Eye (tissue), 1 donor: ENCODE measurements at places on chromosomes 7 and 10.

- no peak for DNase-seq
These were observed 64.4 kb upstream of the LEP start for GRCh38 chr7:128176696-128177095.

- DNase-seq, result no peak
These were observed 67.8 kb downstream of the NAMPT start for GRCh38 chr7:106216923-106217542.

DNA sequence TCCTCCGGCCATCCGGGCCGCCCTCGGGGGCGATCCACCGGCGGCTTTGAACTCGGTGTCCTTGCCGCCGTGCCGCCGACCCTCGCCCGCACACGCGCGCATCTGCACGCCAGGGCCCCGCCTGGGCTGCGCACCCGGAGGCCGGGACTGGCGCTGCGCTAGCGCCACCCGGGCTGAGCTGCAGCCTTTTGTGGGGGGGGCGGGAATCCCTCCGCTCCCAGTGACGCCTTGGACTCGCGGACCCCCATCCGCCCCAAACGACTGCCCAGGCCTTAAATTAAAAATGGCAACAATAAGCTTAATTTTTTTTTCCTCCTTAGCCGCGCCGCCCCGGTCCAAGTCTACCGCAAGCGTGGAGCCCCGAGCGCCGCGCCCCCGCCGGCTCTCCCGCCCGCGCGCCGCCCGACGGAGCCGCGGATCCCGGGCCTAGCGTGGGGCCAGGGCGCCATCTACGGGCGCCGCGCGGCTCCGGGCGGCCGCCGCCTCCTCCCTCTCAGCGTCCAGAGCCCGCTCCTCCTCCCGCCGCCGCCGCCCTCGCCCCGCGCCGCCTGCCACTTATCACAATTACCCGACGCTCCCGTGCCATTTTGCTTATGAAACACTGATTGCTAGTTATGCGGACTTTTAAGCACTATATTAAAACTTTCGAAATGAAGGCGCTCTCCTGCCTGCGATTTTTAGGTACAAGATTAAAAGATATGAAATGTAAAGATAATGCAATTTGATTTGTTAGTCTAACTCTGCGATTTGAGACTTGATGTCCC lies 7.5 kb upstream of the EBF3 start:
- DNase-seq, result peak; percentile 91

DNA sequence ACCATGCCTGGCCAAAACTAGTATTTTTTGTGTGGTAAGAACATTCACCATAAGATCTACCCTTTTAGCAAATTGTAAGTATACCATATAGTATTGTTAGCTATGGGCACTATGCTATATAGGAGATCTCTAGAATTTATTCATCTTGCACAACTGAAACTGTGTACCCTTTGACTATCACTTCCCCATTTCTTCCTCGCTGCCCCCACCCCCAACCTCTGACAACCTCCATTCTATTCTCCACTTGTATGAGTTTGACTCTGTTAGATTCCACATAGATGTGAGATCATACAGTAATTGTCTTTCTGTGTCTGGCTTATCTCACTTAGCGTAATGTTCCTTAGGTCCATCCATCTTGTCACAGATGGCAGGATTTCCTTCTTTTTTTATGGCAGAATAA lies 3.6 kb downstream of the CASP7 start:
- DNase-seq, result no peak

DNA sequence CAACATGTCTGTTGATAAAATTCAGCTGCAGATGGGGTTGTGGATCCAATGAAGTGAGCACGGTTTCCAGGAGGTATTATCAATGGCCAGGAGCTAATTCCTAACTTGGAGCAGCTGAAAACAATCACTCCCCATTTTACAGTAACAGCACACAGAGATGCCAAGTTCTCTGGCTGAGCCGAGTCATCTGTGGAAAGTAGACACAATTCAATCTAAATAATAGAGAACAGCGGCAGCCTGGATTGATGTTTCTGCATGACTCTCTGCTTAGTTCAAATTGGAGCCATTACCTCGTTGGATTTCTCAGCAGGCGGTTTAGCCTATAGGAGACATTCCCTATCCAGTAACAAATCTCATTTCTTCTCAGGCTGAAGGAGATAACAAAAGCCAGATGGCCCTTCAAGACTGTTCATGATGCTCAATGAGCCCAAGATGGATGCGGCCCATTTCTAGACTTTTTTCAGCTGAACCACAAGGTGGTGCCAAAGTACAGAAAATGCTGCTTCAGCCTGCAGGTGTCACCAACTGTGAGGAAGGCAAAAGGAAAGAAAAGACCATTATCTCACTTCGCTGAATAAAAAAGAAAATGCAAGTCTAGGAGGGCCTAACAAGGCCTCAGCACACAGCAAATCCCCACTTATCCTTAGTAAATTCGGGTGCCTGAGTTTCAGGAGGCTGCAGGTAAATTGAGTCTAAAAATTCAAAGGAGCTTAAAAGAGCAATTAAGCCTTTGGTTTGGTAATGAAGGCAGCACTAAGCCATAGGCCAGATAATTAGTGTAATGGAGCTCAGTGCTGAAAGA lies 83.7 kb downstream of the SLC16A9 start:
- peak; percentile 94 for DNase-seq

DNA sequence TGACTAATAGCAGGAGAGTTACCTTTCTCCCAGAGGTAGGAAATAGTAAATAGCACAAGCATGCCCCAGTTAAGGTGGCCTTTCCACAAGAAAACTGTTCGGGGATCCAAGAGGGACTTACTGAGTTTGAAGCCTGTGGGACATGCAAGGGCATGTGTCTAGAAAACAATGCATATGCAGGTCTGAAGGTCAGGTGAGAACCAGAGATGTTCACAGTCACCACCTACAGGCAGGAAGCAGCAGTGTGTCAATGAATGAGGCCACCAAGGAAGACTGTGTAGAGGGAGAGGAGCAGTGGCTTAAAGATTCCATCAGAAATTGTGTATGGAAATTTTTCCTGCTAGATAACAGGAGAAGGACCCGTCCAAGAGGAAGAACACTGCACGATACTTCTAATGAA lies 66.0 kb downstream of the CALD1 start:
- DNase-seq, result no peak

- no peak for DNase-seq
These were observed 4.4 kb downstream of the CD36 start for GRCh38 chr7:80642871-80643270.

DNA sequence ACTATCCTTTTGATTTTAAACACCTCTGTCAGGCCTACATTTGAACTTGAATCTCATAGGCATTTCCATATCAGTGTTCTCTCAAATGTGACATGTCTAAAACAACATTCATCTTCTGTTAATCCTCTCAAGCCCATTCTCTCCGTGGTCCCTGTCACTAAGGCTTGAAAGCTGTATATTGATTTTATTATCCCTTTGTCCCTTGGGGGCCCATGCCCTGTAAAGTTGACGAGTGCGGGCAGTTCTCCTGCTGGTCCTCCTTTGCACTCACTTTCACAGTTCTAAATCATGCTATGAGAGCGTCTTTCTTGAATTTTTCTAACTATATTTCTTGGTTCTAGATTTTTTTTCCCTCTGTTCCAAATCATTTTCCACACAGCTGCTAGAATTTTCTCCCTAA lies 27.3 kb downstream of the GALNT11 start:
- peak; percentile 65 for DNase-seq

- DNase-seq, result peak; percentile 58
These were observed 3.1 kb downstream of the CPED1 start for GRCh38 chr7:120991581-120991980.

- DNase-seq, result no peak
These were observed 79.2 kb downstream of the GNAI1 start for GRCh38 chr7:80213814-80214213.

DNA sequence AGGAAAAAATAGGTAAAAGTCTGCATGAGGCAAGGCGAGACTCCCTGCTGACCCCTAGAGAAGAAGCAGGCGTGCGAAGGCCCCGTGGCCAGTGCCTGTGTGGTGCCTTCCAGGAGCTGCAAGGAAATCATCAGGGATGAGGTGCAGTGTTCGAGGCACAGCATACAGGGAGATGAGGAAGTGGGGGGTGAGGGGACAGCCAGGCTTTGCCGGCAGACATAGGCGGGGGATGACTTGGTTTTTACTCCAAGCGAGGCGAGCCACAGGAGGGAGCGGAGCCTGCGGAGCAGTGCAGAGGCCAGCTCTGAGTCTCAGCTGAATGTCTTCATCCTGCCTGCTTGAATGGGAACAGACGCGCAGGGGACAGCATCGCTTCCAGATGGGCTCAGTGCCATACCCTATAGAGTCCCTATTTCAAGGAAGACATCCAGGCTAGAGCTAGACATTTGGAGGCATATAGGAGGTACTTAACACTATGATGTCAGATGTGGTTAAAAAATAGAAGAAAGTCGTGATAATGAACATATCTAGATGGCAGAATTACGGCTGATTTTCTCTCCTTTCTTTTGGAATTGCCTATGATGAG lies 49.5 kb downstream of the TCERG1L start:
- DNase-seq, result no peak

DNA sequence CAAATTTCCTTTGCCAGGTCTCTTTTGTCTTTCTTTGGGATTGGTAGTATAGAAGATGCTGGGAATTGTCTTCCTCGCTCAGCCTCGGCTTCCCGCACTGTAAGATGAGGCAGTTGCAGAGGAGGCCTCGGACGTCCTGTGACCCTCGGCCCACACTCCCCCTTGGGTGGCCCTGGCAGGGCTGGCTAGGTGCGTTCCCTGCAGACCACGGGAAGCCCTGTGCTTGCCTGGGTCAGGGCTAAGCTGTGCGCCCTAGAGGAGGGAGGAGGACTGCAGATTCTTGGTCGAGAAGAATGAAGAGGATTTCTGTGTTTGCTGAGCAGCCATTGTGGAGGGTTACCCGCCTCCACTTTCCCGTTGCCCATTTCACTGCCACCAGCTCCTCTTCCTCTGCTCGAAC lies 42.8 kb downstream of the WIPI2 start:
- no peak for DNase-seq

DNA sequence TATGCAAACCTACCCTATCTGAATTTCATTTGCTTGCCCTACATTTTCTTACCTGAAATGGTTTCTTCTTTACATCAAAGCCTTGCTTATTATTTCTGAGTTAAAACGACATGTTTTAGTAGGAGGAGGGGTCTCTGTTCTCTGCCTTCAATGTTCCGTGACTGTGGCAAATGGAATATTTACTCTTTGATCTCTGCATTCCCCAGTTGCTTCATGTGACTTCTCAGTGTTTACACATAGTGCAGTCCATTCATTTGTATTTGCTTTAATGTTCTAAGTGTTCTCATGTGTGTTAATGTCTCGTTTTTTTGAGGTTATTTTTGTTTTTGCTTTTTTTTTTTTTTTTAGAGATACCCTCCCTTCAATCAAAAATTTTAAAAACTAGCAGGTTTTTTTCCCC lies 75.8 kb downstream of the GNAI1 start:
- DNase-seq, result no peak

GRCh38 chr7:74178632-74179031 lies 4.5 kb downstream of the EIF4H start:
- no peak for DNase-seq
